ENCODE measurements at places on chromosomes 1 and 21. TPM values are rescaled to one million over a fixed set of nuclear protein-coding genes. Genes with fewer than 3 reads are reported as not detected.

DNA sequence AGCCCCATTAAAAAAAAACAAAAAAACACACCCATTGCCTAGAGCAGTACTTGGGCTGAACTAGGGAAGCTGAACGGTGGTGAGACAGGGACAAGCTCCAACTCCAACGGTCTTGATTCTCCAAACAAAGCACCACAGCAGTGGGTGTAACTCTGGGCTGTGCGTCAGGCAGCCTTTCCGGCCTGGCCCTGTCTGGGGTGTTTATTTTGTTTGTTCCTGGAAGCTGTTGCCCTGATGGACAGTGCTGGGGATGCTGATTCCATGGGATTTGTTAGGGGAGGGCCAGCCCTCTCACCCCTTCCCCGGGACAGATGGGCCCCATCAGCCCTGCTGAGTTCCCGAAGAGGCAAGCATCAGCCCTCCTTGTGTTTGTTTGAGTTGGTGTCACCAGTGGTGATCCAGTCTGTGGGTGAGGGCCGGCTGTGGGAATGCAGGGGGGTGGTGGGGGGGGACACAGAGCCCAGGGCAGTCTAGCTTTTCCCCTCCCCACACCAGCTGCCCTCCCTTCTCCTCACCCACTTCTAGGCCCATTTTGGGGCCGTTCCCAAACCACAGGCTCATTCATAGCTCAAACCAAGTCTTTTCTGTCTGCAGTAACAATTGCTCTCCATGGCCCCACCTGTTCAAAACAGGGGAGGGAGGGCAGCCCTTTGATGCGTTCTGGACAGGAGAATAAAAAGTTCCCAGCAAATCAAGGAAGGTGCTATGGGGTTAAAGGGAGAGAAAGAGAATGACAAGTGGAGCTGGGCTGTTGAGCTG is 4.5 kb downstream of the WNT2B start:
- H3K36me3 ChIP-seq = peaks cover 28% of the 10 kb centered on the region
- peaks cover 22% of the 10 kb centered on the region for H3K27me3 ChIP-seq
- peaks cover 51% of the 10 kb centered on the region for H3K4me1 ChIP-seq
- H3K4me3 ChIP-seq = no peak overlapping the region
- DNase-seq = no peak

DNA sequence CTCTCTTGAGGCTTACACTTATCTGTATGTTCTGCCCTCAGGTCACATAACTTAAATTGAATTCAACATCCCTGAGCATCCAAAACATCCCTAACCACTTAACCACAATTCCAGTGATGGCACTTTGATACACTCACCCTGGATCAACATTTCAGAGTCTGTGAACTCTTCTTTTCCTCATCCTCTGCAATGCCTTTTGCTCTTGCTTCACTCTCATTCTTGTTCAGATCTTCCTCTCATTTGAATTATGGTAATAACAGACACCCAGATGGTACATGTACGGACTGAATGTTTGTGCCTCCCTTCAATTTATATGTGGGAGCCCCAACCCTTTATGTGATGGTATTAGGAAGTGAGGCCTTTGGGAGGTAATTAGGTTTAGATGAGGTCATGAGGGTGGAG is 33.4 kb downstream of the PTGER3 start:
- peaks cover 11% of the 10 kb centered on the region for H3K27me3 ChIP-seq
- peaks cover 3% of the 10 kb centered on the region for H3K4me1 ChIP-seq
- no peak for DNase-seq
- no peak overlapping the region for H3K27ac ChIP-seq
- no peak overlapping the region for H3K4me3 ChIP-seq
- H3K36me3 ChIP-seq = no peaks in the 10 kb centered on the region

Gene ACKR1
- total RNA-seq = 0.53 TPM

DNA sequence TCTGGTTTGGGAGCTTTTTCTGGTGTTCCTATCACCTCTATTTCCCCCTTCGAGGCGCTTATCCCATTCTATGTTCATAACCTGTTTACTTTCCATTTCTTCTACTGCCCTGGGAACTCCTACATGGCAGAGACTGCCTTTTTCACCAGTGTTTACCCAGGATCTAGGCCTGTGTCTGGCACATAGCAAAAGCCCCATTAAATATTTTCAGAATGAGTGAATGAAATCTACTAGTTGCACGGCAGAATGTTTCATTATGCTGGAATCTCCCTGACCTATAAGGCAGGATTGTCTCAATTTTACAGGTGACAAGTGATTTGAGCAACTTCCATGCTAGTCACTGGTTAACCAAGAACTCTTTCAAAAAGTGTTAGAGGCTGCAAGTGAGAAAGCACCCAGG is 70.1 kb downstream of the PGM1 start:
- peaks cover 21% of the 10 kb centered on the region for H3K4me1 ChIP-seq
- no peak overlapping the region for H3K4me3 ChIP-seq
- H3K36me3 ChIP-seq = peaks cover 33% of the 10 kb centered on the region
- H3K27me3 ChIP-seq = no peaks in the 10 kb centered on the region
- peak overlapping the region; percentile 68 for H3K27ac ChIP-seq
- DNase-seq = no peak

DNA sequence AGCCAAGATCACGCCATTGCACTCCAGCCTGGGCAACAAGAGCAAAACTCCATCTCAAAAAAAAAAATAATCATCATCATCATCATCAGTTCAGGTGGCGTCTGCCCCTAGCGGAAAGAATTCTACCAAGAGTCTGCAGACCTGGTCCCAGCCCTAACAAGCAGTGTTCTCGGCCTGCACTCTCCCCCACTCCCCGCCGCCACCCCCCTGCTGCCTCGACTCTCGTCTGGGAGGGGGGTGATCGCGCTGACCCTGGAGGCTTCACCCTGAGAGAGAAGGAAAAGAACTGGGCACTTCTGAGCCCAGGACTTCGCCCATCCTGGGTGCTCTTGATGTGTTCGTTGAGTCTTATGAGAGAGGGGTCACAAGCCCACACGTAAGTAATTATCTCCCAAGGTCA is 160.1 kb upstream of the TMEM51 start:
- no peak overlapping the region for H3K4me3 ChIP-seq
- peaks cover 11% of the 10 kb centered on the region for H3K4me1 ChIP-seq
- H3K27ac ChIP-seq = no peak overlapping the region
- H3K36me3 ChIP-seq = no peaks in the 10 kb centered on the region
- no peak for DNase-seq

DNA sequence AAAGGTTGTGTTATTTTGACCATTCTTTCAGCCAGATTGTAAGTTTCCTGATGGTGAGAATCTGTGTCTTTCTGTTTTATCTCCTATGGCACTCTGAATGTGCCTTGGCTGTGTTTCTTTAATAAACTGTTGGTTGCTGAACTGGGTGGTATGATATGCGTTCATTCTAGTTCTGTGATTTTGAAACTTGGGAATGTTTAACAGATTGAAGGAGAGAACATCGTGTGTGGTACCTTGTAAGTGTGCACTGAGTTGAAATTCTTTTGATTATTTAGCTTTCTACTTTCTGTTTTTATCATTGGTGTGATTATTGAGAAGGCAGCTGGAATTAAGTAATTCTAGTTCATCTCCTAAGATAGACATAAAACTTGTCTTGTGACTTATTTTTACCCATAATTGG is 4.6 kb downstream of the BACH1 start:
- H3K27me3 ChIP-seq = no peaks in the 10 kb centered on the region
- H3K27ac ChIP-seq = peak overlapping the region; percentile 2
- DNase-seq = no peak
- no peak overlapping the region for H3K4me3 ChIP-seq

Data from mesothelial cell of epicardium (in vitro differentiated cells).